Suprapubic skin (tissue), 4 donors: ENCODE measurements at places on chromosomes 5 and 9. TPM values are rescaled to one million over a fixed set of nuclear protein-coding genes. Genes with fewer than 3 reads are reported as not detected.

- no peak for DNase-seq
Measured at GRCh38 chr5:81482595-81482994, 88.7 kb upstream of the ACOT12 start.

DNA sequence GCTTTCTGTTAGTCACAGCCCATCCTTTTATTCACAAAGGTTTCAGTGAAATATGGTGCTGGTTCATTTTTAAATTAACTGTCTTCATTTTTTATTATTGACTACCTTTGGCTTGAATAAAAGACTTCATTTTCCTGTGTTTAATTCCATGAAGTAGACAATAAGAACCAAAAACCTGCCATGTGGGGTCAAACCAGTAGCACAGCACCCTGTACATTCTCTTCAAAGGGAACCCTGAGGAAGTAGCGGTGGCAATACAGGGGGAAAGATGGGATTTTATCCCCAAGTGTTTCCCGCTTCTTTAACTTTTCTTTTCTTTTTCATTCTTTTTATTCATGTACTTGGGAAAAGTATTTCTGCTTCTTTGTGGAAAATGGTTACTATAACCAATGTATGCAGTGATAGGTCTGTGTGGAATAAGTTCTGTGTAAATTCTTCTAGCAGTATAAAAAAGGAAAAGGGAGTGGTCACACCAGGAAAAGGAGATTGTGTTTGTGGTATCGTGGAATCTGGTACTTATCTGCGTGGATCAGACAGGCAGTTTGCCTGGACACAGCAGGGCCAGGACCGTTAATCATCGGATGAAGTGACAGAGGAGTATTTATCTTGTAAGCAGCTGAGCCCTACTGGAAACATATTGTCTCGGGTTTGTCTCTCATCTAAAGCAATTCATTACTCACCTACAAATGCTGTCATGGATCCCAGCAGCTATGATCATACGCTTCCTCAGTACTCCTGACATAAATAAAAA, 94.2 kb downstream of the PPIC start:
- DNase-seq: no peak

DNA sequence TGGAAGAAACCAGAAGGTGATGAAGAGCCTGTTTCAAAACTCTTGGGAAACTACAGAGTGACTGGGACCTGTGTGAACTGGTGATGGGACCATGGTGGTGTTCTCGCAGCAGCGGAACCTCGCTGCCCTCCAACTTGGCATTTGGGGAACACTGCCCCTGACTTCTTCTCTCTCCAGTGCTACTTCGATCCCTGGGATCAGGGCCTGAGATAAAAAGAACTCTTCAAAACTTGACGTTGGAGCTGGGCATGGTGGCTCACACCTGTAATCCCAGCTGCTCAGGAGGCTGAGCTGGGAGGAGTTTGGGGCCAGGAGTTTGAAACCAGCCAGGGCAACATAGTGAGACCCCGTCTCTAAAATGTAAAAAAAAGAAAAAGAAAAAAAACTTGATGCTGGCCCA, 18.1 kb downstream of the PITX1 start:
- DNase-seq: no peak

GRCh38 chr5:176784218-176785165, 25.9 kb upstream of the UNC5A start:
- DNase-seq: no peak

DNA sequence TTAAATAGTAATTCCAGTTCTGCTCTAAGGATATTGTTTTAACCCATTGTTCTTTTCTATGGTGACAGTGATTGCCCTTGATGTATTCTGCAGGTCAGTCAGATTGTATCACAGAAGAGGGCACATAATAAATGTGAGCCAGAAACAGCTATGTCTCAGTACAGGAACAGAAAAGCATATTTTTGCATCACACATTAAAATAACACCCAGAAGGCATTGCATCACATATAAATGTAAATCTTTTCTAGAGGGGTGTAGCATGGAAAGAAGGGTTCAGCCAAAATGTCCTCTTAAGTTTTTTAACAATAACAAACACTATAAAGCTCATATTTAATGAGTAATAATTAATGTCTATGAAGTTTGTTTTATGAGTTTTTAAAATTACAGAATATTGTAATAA, 30.0 kb downstream of the ZCCHC7 start:
- no peak for DNase-seq

DNA sequence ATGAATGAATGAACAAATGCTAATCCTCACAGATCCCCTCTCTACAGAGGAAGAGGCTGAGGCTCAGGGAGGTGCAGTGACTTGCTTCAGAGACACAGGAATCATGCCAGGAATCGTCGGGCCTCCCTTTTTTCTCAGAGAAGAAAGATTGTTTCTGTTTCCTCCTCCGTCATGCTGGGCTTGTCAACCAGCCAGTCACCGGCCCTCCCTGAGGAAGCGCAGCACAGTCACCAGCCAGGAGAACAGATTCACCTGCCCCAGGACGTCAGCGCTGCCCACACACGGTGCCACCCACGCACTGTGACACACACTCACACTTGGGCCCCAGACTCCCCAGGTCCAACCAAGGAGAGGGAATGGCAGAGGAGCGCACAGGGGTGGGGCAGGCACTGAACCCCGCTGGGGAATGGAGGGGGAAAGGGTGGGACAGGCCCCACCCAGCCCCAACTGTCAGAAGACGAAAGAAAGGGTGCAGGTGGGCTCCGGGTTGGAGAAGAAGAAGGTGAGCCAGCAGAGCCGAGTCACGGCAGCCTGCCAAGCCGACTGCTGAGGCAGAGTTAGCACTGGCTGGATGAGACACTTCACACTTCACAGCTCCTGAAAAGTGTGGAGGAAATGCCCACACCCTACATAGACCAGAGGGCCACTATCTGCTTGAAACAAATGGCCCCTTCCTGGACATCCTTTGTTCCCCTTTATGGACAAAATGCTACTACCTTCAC, 13.8 kb upstream of the ERGIC1 start:
- DNase-seq: no peak

GRCh38 chr5:179348011-179348530, 2.8 kb upstream of the ADAMTS2 start:
- DNase-seq: no peak

DNA sequence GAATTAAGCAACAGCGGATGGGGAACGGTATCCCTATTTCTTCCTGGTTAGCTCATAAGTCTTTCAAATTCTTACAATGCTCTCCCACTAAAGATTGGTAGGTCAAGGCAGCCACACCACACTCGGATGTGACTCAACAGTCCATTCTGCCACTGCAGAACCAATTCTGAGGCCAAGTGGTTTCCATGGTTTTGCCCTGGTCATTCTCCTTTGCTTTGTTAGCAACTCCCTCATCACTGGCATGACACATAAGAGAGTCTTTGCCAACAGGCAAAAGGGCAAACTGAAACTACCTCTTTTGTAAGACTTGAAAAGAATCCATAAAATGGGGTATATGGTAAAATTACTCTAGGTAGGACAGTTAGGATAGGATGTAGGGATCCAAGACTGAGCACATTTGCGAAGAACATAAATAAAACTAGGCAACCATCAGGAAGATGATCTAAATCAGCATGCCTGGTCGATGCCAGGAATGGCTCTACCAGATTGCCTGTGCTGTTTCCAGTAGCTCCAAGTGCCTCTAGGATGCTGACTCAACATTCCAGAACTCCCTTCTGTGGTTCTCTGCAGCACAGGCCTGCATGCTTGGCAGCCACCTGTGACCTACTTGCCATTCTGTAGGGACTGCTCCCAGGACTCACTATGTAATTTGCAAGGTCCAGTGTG, 105.4 kb downstream of the DCP2 start:
- DNase-seq: no peak

Gene UBE2QL1
- total RNA-seq: 5.0 TPM

Gene ALDOB
- total RNA-seq: 2.0 TPM

Gene ST6GALNAC6
- total RNA-seq: 46.7 TPM

Gene PCA3
- 0.25 TPM for total RNA-seq

Gene PCDH1
- total RNA-seq: 76.2 TPM

Gene DPM2
- total RNA-seq: 39.7 TPM

Gene RPL35
- total RNA-seq: 1,884 TPM

Gene CDK7
- 25.7 TPM for total RNA-seq

Gene SRA1
- 18.5 TPM for total RNA-seq

Gene KCNN2
- total RNA-seq: 1.4 TPM

Gene PLCXD3
- 0.18 TPM for total RNA-seq

Gene PKD2L2
- total RNA-seq: not detected

Gene FOXD4L4
- not detected for total RNA-seq

Gene CDC23
- total RNA-seq: 24.3 TPM
